ENCODE measurements at places on chromosomes 3 and 15.

GRCh38 chr15:37221671-37222145, 121.4 kb upstream of the MEIS2 start:
- DNase-seq, result no peak

- no peak for DNase-seq
Measured at GRCh38 chr3:132709761-132710160, 12.4 kb downstream of the NPHP3 start.

- DNase-seq, result no peak
Measured at GRCh38 chr3:129023909-129024308, 22.8 kb downstream of the EFCC1 start.

GRCh38 chr3:123297627-123297899, 95.8 kb downstream of the SEC22A start:
- DNase-seq, result no peak

DNA sequence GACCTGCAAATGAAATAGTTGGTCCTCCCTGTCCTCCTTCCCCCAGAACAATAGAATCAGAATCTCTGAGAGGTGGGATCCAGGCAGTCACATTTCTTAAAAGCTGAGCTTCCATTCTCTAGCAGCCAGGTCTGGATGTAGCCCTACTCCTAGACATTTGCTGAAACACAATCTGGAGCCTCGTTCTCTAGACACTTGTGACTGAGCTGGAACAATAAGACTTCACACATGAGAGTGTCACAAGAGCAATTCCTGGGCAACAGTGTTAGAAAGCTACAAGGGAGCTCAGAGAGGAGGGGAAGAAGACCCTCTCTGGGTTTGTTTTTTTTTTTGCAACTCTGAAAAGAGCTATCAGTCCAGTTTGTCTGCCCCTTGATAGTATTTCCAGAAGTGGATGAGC, 14.5 kb downstream of the CORO2B start:
- DNase-seq, result no peak

DNA sequence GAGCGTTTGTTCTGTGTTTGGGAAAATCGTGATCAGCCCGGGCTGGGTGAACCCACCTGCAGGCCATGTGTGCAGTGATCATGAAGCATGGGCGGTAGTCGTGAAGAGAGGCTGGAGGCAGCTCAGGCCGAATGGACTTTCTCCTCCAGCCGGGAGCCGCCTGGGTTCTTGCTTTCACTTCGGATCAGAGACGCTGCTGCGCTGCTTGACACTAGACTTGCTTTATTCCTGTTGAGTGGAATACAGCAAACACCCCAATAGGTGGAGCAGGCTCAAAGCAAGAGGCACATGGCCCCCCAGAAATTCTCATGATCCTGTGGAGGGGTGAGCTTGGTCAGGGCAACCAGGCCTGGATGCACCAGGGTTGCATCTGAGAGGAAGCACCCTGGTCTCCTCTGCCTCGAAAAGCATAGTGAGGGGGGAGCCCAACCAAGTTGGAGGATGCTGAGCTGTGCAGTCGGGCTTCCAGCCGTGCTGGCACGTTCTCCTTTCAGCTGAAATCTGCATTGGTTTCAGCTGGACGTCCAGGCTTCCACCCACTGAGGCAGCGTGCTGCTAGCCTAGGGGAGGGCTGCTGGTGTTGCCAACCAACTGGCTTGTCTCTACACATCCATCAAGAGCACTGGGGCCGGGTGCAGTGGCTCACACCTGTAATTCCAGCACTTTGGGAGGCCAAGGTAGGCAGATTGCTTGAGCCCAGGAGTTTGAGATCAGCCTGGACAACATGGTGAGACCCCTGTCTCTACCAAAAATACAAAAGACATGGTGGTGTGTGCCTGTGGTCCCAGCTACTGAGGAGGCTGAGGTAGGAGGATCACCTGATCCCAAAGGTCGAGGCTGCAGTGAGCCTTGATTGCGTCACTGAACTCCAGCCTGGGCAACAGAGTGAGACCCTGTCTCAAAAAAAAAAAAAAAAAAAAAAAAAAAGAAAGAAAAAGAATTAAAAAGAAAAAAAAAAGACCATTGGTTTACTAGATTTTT, 2.8 kb upstream of the NRROS start:
- no peak for DNase-seq

DNA sequence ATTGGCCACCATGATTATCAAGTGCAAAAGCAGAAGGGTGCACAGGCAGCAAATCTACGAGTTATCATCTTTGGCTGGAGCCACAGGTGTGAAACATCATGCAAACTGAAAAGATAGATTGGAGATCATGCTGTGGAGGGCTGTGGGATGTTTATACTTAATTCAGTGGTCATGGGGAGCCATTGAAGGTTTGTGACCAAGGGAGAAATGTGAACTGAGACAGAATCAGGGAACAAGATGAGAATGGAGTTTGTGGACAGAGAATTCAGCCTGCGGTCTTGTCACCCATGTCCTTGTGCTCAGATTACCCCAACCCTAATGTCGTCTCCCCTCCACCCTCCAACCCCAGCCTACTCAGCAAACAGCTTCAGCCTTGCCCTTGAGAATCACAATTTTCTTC, 62.9 kb upstream of the ACAN start:
- DNase-seq, result no peak

- DNase-seq, result peak; percentile 49
Measured at GRCh38 chr3:138051947-138052802, 42.2 kb downstream of the CLDN18 start.

DNA sequence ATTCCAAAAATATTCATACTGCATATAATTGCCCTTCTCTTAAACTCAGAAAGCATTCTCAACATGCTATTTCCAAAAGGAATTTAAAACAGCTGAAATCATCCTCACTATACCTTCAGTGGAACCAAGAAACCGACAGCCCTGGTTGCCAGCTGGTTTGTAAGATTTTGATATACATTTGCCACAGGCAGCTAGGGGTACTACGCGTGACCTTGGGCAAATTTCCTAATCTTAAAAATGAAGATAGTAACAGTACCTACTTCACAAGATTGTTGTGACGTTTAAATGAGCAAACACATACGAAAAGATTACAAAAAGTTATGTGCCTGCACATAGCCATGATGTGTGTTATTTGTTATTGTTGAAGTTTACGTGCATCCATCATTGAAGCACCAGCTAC, 7.3 kb downstream of the C3orf70 start:
- no peak for DNase-seq

GRCh38 chr3:188779281-188779980, 392.3 kb upstream of the TPRG1 start:
- DNase-seq, result no peak

- peak; percentile 51 for DNase-seq
Measured at GRCh38 chr15:40050788-40051470, 11.9 kb upstream of the SRP14 start.

- DNase-seq, result no peak
Measured at GRCh38 chr3:32420126-32421038, 28.7 kb downstream of the CMTM7 start.

GRCh38 chr15:75090388-75090734, 67.0 kb downstream of the PPCDC start:
- DNase-seq, result peak; percentile 58

- DNase-seq, result no peak
Measured at GRCh38 chr3:2484162-2485026, 385.7 kb downstream of the CNTN4 start.
